Mesenteric fat pad (tissue), 1 donor: ENCODE measurements at places on chromosomes 6 and 20. TPM values are rescaled to one million over a fixed set of nuclear protein-coding genes. Genes with fewer than 3 reads are reported as not detected.

DNA sequence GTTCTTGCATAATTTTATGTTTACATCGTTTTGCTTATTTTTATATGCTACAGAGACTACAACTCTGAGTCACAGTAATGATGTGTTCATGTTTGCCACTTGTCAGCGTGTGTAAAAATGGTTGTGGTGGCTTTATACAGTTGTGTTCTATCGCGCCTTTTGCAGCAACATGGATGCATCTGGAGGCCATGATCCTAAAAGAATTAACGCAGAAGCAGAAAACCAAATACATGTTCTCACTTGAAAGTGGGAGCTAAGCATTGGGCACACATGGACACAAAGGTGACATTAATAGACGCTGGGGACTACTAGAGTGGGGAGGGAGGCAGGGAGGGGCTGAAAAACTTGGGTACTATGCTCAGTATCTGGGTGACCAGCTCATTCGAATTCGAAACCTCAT is 996 bp upstream of the SEC23B start:
- no peak for DNase-seq

GRCh38 chr20:43936805-43937204 is 22.2 kb downstream of the TOX2 start:
- DNase-seq, result no peak

BTN1A1 gene
- total RNA-seq, result not detected

ALDH8A1 gene
- total RNA-seq, result 1.1 TPM

- no peak for DNase-seq
These were observed 188.4 kb downstream of the JARID2 start for GRCh38 chr6:15434263-15434662.

TBC1D7 gene
- total RNA-seq, result 11.0 TPM

RCAN2 gene
- total RNA-seq, result 6.7 TPM

GRCh38 chr6:133948472-133948871 is 4.6 kb upstream of the TBPL1 start:
- no peak for DNase-seq

DNA sequence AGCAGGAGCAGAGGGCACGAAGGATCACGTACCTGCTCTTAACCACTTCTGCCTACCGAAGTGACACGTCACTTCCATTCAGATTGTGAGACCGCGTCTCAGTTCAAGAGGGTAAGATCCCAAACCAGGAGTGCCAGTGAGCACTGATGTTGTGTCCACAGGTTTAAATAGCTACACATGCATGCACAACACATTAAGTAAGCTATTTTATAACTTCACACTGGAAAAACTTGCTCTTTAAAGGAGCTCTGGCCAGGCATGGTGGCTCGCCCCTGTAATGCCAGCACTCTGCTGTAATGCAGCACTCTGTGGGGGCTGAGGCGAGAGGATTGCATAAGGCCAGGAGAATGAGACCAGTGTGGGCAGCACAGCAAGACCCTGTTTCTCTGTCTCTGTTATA is 21.1 kb downstream of the ABHD12 start:
- no peak for DNase-seq

DNA sequence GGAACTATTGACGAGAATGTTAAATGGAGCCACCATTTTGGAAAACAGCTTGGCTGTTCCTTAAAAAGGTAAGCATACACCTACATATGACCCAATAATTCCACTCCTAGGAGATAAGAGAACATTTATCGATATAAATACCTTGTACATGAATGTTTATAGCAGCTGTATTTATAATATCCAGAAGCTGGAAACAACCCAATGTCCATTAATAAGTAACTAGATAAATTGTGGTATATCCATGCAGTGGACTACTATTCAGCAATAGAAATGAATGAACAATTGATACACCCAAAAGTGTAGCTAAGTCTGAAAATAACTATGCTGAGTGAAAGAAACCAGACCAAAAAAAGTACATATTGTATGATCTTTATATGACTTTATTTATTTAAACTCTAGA is 42.2 kb upstream of the ADIG start:
- DNase-seq, result no peak

GRCh38 chr6:159979136-159979874 is 10.4 kb downstream of the IGF2R start:
- no peak for DNase-seq

SCGN gene
- total RNA-seq, result 3.6 TPM

DNA sequence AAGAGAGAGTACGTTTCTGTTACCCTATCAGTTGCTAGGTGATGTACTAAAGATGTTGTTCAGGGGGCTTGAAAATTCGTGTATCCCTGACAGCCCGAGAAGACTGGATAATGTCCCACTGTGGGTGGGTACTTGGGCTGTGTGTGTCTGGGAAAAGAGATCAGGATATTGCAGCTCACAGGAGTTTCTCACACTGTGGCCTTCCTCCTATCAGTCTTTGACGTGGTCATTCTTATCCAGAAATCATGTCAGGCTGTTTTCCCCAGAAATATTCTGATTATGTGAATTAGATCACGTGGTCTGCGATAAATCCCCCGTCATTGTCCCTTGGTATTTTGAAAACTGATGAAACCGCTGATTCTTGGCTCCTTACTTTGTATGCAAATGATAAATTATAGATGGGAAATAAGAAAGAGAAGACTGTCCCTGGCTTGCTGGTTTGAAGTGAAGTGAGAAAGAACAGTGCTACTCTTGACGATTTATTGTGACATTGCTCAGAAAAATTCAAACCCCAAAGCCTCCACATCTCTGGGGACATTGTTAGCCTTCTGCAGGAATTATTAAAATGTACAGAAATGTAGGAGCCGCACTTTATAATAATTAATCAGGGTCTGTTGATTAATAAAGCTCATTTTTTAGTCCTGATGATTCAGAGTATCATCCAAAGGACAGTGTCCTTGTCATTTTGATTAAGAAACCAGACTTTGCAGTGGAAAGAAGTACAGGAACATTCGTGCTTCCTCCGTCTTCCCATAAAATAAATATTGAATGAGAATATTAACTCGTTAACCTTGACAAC is 167.5 kb upstream of the TSHZ2 start:
- no peak for DNase-seq

DNA sequence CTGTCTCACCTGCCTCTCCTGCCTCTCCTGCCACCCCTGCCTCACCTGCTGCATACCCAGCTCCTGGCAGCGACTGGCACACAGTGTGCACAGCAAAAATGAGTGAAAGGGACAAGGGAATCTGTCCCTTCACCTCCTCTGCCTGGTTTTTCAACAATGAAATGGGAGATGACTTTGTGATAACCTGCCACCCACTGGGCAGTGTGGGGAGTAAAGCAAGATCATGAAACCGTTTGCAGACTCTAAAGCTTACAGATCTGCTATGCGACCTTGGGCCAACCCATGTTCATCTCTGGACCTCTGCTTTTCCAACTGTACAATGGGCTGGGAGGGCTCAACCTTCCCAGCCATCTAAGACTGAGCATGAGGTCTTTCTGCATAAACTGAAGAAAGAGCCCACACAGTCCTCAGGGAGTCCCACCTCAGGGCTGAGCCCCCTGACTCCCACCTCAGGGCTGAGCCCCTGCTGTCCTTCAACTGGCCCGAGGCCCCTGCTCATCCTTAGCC is 81.1 kb downstream of the RIPOR3 start:
- DNase-seq, result no peak

- no peak for DNase-seq
These were observed 15.6 kb downstream of the ADA start for GRCh38 chr20:44635877-44636276.

DNA sequence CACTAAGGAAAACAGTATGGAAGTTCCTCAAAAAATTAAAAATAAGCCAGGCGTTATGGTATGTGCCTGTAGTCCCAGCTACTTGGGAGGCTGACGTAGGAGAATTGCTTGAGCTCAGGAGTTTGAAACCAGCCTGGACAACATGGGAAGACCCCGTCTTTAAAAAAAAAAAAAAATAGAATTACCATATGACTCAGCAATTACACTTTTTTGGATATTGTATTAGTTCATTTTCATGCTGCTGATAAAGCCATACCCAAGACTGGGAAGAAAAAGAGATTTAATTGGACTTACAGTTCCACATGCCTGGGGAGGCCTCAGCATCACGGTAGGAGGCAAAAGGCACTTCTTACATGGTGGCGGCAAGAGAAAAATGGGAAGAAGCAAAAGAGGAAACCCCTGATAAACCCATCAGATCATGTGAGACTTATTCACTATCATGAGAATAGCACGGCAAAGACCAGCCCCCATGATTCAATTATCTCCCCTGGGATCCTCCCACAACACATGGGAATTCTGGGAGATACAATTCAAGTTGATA is 10.8 kb upstream of the SMIM29 start:
- DNase-seq, result no peak

GRCh38 chr6:81834141-81834681 is 81.7 kb upstream of the TENT5A start:
- no peak for DNase-seq

DNA sequence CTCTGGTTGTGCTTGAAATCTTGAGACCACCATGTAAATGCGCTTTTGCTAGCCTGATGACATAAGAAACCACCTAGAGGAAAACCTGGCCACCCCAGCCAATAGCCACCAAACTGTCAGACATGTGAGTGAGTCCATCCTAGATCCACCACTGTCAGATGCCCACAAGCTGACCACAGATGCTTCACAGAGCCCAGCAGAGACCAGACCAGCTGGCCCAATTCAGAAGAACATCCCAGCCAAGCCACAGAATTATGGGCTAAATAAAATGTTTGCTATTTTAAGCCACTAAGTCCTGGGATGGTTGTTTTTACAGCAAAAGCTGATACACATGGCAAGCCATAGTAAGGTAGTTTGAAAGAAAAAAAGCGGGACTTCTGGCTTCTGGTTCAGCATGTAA is 425.3 kb downstream of the KIF16B start:
- DNase-seq, result no peak

- no peak for DNase-seq
These were observed 537.9 kb upstream of the JARID2 start for GRCh38 chr6:14707971-14708465.

DNA sequence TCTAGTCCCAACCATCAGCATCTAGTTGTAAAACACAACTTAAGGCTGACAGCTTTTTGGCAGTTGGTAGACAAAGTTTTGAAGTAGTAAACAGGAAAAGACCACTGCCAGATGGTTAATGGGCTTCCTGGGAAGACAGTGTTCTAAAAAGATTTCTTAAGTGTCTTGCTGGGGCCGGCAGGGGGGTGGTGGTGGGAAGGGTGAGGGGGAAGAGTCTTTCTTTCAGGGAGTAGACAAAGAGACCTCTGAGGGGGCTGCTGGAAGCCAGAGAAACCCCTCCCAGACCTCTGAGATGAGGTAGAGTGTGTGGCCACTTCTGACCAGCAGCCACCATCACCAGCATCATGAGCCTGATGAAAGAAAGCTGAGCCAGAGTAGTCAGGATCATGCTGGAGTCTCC is 784.9 kb downstream of the TENT5A start:
- no peak for DNase-seq

GRCh38 chr6:28657769-28658465 is 132.2 kb downstream of the GPX5 start:
- no peak for DNase-seq
